ENCODE measurements at places on chromosomes 6 and 20. TPM values are rescaled to one million over a fixed set of nuclear protein-coding genes. Genes with fewer than 3 reads are reported as not detected.

The ELOVL2 gene
- 1.4 TPM for total RNA-seq

The PXMP4 gene
- total RNA-seq = 13.5 TPM

- H3K4me1 ChIP-seq = peaks cover 17% of the 10 kb centered on the region
- no peak for DNase-seq
- peaks cover 15% of the 10 kb centered on the region for H3K27me3 ChIP-seq
- H3K27ac ChIP-seq = peak overlapping the region; percentile 22
- H3K36me3 ChIP-seq = no peaks in the 10 kb centered on the region
Measured at GRCh38 chr20:37649017-37649416, 44.8 kb upstream of the CTNNBL1 start.

DNA sequence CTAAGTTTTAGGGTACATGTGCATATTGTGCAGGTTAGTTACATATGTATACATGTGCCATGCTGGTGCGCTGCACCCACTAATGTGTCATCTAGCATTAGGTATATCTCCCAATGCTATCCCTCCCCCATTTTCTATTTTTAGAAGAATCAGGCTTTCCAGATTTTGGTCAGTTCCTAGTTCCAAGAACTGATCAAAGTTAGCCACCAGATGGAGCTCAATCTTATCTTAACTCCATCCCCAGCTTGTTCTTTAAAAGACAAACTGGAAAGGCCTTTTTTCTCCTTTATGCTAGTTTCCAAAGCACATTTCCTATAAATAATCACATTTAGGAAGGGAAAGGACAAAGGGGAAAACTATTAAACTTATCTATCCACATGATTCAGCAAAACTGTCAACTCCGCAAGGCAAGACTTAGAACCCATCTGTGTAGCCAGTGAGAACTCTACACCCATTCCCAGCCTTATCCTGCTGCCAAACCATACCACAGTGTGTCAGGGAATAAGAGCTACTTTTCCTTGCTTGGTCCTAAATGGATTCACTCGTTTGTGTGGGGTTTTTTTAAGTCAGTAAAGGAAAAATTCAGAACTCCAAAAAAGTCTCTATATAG lies 22.8 kb upstream of the KHDC1 start:
- no peaks in the 10 kb centered on the region for H3K27me3 ChIP-seq
- H3K36me3 ChIP-seq = no peaks in the 10 kb centered on the region
- no peaks in the 10 kb centered on the region for H3K4me1 ChIP-seq
- no peak overlapping the region for H3K27ac ChIP-seq
- H3K4me3 ChIP-seq = no peak overlapping the region

DNA sequence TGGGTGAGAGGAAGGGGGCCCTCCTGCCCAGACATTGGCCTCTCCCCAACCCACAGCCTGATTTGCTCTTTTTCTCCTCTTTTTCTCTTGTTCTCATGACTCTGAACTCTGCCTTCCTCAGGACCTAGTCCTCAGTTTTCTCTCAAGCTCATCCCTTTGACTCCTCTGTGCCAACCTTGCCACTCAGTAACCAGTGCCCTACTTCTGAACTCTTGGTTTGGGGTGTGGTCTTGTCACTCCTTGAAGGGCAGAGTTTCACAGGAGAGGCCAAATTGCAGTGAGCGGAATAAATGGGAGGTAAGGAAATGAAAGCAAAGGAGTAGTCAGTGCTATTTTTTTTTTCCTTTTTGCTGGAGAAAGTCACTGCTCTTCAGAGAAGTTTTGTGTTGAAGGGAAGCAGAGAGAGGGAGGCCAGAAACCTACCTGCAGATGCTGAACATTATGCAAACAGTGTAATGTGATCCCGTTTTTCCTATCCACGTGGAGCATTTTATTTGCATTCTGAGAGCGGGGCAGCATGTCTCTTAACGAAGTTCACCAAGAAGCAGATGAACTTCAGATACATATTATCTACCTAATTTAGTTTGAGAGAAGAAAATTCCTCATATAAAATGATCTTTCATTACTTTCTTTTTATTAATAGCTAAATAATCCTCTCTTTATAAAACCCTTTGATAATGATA lies 26.9 kb downstream of the CFAP61 start:
- no peak for DNase-seq
- peaks cover 3% of the 10 kb centered on the region for H3K4me1 ChIP-seq
- no peak overlapping the region for H3K27ac ChIP-seq
- no peaks in the 10 kb centered on the region for H3K36me3 ChIP-seq
- H3K27me3 ChIP-seq = peaks cover 9% of the 10 kb centered on the region

- H3K4me1 ChIP-seq = no peaks in the 10 kb centered on the region
- H3K27me3 ChIP-seq = no peaks in the 10 kb centered on the region
- no peak for DNase-seq
- H3K36me3 ChIP-seq = no peaks in the 10 kb centered on the region
- H3K4me3 ChIP-seq = no peak overlapping the region
Measured at GRCh38 chr6:101633081-101633480, 239.6 kb downstream of the GRIK2 start.

DNA sequence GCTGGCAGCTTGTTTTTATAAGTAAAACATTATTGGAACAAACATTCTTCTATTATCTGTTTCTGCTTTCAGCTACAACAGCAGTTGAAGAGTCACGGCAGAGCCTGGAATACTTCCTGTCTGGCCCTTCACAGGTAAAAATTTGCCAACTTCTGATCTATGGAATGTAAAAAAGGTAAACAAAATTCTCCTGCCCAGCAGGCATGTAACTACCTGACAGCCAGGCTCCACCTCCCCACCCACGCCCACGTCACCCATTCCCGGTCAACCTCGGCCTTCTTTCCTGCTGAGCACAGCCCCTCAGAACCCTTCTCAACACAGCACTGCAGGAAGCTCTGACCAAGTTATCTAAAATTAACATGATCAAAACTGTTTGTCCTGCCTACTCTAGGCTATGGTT lies 166.0 kb downstream of the DLL1 start:
- DNase-seq = no peak
- no peaks in the 10 kb centered on the region for H3K36me3 ChIP-seq
- H3K4me1 ChIP-seq = peaks cover 52% of the 10 kb centered on the region
- H3K27me3 ChIP-seq = no peaks in the 10 kb centered on the region
- H3K4me3 ChIP-seq = no peak overlapping the region

Measured in left ventricle myocardium inferior (tissue), 1 donor.